ENCODE measurements at places on chromosomes 2 and 18.
A peak's percentile ranks its signal among the peaks of the same experiment; 100 is the strongest.

GRCh38 chr2:151238527-151239487 is 22.9 kb downstream of the RBM43 start:
- DNase-seq: peak; percentile 54

GRCh38 chr2:86014493-86014892 is 91.2 kb downstream of the POLR1A start:
- DNase-seq: no peak

DNA sequence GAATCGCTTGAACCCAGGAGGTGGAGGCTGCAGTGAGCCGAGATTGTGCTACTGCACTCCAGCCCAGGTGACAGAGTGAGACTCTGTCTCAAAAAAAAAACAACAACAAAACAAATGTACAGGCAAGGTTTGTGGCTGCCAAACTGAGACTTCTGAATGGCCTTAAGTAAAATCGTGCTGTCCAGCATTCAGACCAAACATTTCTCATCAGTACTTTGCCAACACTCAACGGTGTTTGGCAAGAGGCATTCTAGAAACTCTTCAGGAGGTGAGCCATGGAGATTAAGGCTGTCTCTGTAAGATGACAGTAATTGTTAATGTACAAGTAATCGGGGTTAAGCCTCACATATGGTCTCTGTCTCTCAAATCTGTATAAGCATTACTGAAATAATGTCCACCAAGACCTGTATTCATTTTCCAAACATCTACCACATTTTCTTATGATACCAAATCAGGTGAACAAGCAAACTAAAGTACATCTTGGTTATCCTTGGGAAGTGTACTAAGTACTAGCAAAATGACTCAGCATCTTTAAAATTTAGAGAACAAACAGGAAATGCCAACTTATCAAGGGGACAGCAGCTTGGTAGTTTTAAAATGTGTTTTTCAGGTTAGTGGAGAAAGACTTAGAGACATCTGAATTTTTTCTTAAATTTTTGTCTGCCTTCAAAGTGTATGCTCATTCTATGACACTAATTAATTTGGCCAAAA is 29.3 kb downstream of the SERPINE2 start:
- no peak for DNase-seq

DNA sequence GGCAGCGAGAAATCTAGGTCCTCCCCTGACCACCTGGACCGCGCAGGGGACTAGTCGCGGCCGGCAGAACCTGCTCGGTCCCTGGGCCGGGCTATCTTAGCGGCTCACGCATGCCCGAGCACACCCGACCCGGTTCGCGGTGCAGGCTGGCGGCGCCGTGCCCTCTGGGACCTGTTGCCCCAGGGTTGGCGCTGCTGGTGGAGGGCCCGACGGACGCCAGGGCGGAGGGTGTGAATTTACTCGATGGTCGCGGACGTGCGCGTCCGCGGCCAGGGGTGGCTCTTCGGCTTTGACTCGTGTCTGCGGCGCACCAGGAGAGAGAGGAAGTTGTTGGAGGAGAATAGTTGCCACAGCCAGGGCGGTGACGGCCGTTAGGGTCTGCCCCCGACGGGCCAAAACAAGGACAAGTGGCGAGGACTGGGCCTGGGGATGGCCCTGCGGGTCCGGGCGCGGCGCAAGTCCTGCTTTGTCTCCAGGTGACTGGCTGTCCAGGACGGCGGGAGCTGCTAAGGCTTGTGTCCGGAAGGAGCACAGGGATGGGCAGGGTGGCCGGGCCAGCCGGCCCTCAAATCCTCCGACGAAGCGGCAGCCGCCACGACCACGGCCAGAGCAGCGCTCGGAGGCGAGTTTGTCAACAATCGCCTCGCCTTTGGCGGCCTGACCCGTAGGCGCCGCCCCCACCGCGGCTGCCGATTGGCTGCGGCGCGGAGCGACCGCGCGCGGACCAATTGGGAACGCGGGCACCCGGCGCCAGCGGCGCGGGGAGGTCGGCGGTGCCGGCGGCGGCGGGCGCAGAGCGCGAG is 1.3 kb downstream of the BCL2L11 start:
- DNase-seq: peak; percentile 91

GRCh38 chr2:42917425-42917927 is 125.1 kb upstream of the HAAO start:
- DNase-seq: no peak

DNA sequence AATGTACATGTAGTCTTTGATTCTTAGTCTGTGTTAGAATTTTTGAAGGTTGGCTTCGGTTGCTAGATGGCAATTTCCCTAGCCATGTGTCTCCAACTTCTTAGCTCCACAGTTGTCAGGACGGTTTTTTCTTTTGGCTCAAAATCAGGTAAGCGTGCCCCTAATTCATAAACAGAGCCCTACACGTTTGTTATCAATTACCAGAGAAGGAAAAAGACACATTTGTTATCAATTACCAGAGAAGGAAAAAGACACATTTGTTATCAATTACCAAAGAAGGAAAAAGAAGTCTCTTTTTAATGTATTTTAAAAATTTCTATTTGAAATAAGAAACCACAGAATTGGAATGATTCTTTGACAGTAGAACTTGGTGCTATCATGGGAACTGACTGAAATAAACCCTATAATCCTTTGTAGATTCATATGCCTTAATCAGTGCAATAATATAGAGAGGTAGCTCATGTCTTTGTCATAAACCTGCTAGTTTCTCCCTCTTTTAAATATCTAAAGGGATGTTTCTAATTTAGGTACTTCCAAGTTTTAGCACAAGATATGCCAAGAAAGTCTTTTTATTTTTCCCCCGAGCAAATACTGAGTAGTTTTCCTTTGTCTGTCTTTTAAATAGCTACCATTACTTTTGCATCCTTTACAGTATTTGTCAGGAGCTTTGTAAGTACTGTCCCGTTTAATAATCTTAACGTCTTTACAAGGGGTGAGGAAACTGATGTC is 35.9 kb downstream of the CAMKMT start:
- no peak for DNase-seq

GRCh38 chr2:7625392-7626138 is 708.4 kb downstream of the RNF144A start:
- no peak for DNase-seq

- no peak for DNase-seq
These were observed at the start of gene STPG4 for GRCh38 chr2:47155091-47155876. STPG4 (minus strand) TSS chr2:47155308; CDS start chr2:47155251, 57 bp downstream.

GRCh38 chr2:61450144-61450543 is 20.7 kb downstream of the USP34 start:
- DNase-seq: no peak

GRCh38 chr18:38464024-38464423 is 898.4 kb upstream of the CELF4 start:
- no peak for DNase-seq

Data from stimulated activated effector memory CD8-positive, alpha-beta T cell treated with anti-CD3 and anti-CD28 coated beads, Interleukin-12 subunit alpha, Interleukin-12 subunit beta, amount 100 ng/mL, for 72 hours (primary cell).